Prostate gland (tissue), 2 donors: ENCODE measurements at places on chromosomes 5 and 9. TPM values are rescaled to one million over a fixed set of nuclear protein-coding genes. Genes with fewer than 3 reads are reported as not detected.

DNA sequence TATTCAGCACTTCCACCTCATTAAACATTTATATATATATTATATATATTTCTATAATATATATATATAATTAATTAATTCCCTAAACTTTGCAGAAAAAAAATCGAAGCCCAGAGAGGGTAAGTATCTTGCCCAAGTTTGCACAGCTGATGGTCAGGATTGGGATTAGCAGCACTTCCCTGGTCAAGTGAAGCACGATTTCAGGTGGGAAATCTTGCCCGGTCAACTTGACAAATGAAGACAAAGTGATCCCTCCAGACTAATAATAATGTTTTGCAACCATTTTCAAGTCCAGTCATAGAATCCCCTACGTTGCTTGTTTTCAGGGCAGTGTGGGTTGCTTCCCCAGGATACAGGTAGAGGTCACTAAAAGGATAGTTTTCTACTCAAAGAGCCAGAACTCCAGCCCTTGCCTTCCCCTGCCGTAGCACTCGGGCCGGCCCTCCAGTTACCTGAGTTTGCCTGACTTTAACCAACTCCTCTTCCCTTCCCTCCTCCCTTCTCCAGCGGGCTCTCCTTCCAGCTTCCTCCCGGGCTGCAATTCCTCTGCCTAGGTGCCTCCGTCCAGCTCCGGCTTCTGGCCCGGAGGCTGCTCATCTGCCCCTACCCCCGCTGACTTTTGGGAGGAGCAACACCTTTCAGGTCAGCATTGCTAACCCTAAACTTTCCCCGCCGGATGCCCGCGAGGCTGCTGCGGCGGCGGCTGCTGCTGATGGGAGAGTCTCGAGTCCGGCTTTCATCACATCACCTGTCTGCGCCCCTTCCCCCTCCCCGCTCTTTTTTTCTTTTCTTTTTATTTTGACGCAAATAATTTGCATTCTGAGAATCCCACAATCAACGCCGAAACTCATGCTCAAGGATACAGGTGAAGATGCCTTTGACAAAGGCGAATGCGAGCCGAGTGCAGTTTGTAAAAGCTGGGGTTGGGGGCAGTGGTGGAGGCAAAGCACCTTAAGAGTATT lies 930 bp downstream of the PRLR start:
- no peak overlapping the region for H3K27ac ChIP-seq
- no peaks in the 10 kb centered on the region for H3K4me1 ChIP-seq
- no peaks in the 10 kb centered on the region for H3K36me3 ChIP-seq
- DNase-seq, result peak; percentile 22
- no peaks in the 10 kb centered on the region for H3K27me3 ChIP-seq

- DNase-seq, result no peak
- H3K27me3 ChIP-seq, result no peaks in the 10 kb centered on the region
- H3K4me3 ChIP-seq, result no peak overlapping the region
- H3K4me1 ChIP-seq, result no peaks in the 10 kb centered on the region
Observed at GRCh38 chr5:17378346-17378997, 119.6 kb upstream of the TAF11L2 start.

DNA sequence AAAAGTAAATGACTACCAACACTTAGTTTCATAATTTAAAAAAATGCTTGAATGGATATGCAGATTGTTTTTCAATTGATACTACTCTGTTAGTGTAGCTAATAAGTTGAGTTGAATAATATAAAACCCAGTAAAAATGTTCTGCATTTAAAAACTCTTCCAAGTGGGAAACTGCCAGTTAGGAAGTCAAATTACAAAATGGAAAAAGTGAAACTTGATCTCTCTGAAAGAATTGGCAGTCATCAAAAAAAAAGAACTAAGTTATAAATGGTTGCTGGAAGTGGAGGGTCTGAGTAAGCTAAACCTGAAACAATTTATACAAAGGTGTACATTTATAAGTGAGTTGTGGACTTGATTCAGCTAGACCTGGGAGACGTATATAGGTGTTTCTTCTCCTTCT lies 52.4 kb downstream of the VCAN start:
- no peaks in the 10 kb centered on the region for H3K36me3 ChIP-seq
- H3K27ac ChIP-seq, result no peak overlapping the region
- no peak for DNase-seq
- no peak overlapping the region for H3K4me3 ChIP-seq
- H3K27me3 ChIP-seq, result no peaks in the 10 kb centered on the region

DNA sequence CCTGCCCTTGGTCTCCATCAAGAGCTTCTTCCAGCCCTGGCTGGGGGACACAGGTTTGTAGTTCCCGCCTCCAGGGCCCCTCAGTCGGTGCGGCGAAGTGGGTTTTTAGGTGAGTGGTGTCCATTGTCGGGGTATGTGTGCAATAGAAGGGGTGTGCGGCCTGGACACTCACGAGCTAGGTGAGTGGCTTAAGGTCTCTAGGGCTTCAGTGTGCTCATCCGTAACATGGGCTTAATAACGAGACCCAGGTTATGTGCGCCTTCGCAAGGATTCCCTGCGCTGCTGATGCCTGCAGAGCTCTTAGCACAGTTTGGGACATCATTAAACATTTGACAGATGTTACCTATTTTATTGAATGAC lies 656 bp downstream of the CEP78 start:
- no peaks in the 10 kb centered on the region for H3K4me1 ChIP-seq
- DNase-seq, result no peak
- no peaks in the 10 kb centered on the region for H3K36me3 ChIP-seq
- H3K4me3 ChIP-seq, result peak overlapping the region; percentile 70
- peak overlapping the region; percentile 73 for H3K27ac ChIP-seq

DNA sequence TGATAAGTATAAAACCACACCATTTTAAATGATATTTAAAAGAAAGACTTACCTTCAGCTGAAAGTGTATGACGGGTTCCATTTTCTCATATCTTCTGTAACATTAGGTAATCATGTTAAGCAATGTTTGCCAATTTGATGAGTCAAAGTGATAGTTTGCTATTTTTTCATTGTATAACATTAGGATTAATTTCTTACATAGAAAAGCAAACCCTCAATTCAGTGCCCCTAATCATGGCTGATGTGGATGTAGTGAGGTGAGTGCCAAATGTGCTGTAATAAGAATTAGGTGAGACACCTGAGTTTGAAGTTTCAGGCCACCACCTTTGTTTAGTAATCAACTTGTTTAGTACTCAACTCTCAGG lies 68.0 kb downstream of the UNC13B start:
- H3K27me3 ChIP-seq, result no peaks in the 10 kb centered on the region
- peak overlapping the region; percentile 61 for H3K27ac ChIP-seq
- H3K4me3 ChIP-seq, result no peak overlapping the region
- H3K4me1 ChIP-seq, result no peaks in the 10 kb centered on the region
- H3K36me3 ChIP-seq, result no peaks in the 10 kb centered on the region
- no peak for DNase-seq

PCDHGA2 gene
- total RNA-seq, result 19.7 TPM
